Left renal cortex interstitium (tissue), 4 donors: ENCODE measurements at places on chromosomes 2 and 18. TPM values are rescaled to one million over a fixed set of nuclear protein-coding genes. Genes with fewer than 3 reads are reported as not detected.

GRCh38 chr2:224885291-224885690 lies 157.0 kb downstream of the DOCK10 start:
- no peak for DNase-seq

DNA sequence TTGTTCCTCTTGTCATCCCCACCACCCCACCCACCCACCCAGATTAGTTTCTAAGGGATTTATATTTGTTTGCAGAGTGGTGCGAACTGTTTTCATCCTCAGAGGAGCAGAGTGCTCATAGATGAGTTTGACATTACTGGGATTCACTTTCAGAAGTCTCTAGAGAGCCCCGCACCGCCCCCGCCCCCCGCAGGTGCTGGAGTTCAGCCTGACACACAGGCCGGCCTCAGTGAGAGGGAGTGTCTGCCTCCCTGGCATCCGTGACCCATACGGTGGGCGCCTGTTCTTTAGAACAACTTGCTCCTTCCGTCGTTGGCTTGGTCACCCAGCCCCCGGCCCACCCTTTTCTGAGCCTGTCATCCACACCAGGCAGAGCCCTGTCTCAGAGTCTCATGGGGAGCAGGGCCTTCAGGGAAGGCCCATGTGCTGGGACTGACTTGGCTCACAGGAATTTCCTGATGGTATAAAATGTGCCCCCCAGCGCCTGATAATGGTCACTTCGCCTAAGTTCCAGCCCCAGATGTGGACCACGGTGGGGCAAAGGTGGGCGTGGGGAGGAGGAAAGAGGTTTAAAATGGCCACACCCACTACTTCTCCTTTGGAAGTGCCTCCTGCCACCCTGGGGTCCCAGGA lies 44.3 kb downstream of the HPCAL1 start:
- DNase-seq = no peak

ZNF396 gene
- polyA plus RNA-seq = 5.5 TPM

DNA sequence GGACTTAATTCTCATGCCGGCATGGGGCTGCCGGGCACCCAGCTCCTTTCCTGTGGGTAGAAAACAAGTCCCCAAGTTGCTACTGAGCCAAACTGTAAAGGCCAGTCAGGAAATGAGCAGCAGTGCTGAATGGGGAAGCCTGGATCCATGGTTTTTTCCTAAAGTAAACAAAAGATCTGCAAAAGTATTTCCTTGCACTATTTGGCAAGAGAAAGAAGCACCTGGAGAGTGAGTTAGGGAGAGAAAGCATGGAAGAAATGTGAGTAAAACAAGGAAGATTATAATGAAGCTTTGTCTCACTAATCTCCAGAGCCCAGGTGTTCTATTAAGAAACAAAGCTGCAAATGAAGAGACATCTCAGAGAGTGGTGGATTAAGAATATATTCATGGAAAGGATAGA lies 117.6 kb downstream of the METTL8 start:
- DNase-seq = no peak

- no peak for DNase-seq
Observed at GRCh38 chr2:196798980-196799379, 503 bp downstream of the GTF3C3 start.

DNA sequence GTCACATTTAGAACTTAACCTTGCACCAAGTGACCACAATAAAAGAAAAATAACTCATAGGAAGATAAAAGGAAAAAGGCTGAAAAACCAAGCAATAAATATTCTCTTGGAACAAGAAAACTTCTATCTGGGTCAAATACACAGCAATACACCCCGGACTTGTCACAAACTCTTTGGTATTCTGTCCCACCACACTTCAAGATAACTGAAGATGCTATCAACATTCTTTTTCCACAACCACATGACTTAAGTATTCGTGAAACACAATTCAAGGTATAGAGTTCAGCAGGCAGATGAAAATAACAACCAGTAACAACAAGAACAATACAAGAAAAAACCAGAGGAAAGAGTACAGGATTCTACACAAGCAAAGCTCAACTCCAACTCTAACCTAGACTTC lies 18.0 kb downstream of the MBD2 start:
- DNase-seq = no peak

GRCh38 chr2:57490741-57491140 lies 555.9 kb upstream of the VRK2 start:
- no peak for DNase-seq

DNA sequence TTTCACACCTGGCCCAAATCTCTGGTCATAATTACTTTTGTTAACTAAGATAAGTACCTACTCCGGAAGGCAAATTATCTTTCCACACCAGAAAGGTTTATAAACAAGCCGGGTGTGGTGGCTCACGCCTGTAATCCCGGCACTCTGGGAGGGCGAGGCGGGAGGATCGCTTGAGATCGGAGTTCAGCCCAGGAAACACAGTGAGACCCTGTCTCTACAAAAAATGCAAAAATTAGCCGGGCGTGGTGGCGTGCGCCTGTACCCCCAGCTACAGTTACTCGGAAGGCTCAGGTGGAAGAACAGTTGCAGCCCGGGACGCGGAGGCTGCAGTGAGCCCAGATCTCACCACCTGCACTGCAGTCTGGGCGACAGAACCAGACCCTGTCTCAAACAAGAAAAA lies 2.1 kb downstream of the PUM2 start:
- no peak for DNase-seq
